ENCODE measurements at places on chromosomes 5 and 9.

GRCh38 chr9:134624137-134624591 lies 17.4 kb upstream of the COL5A1 start:
- DNase-seq = no peak

- DNase-seq = no peak
These were observed 356.2 kb downstream of the NPR3 start for GRCh38 chr5:33067291-33067690.

- no peak for DNase-seq
These were observed 45.9 kb downstream of the KCNN2 start for GRCh38 chr5:114407783-114408182.

DNA sequence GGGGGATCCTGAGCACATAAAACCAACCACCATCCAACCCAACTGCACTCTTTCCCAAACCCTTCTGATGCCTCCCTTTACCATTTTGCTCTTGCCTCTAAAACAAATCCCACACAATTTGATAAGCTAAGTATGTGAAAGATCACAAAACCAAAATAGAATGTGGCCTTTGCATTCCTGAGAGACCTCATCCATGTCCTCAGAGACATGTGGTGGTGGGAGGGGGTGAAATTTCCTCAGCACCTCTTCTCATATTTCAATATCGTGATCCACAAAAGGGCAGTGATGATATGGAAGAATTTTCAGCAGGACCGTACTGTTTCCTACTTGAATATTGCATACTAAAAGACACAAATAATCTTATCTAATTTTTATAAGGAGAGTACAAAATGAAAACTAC lies 423.3 kb downstream of the TLE1 start:
- no peak for DNase-seq

- DNase-seq = no peak
These were observed 288.0 kb downstream of the TRIM32 start for GRCh38 chr9:116975126-116975525.

DNA sequence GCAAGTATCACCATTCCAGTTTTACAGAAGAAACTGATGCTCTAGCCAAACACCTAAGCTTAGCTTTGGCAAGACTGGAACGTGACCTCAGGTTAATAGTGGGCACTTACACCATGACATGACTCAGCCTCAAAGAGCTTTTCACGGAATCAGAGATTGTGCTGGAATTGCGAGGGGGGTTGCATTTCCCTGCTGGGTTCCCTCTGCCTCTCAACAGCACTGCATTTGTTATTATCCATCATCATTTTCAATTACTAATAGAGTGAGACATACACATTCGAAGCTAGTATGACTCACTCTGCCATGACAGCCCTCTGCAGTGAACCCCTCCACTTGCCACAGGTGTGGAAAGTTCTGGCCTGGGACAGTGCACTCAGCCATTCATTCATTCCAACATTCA lies 8.0 kb downstream of the SPOCK1 start:
- DNase-seq = no peak

- DNase-seq = no peak
These were observed 668.8 kb upstream of the RGMB start for GRCh38 chr5:98104454-98105188.

GRCh38 chr9:111161015-111161415 lies 122.7 kb upstream of the LPAR1 start:
- DNase-seq = peak; percentile 36

- DNase-seq = no peak
These were observed 18.3 kb downstream of the RANBP17 start for GRCh38 chr5:170880084-170880483.

DNA sequence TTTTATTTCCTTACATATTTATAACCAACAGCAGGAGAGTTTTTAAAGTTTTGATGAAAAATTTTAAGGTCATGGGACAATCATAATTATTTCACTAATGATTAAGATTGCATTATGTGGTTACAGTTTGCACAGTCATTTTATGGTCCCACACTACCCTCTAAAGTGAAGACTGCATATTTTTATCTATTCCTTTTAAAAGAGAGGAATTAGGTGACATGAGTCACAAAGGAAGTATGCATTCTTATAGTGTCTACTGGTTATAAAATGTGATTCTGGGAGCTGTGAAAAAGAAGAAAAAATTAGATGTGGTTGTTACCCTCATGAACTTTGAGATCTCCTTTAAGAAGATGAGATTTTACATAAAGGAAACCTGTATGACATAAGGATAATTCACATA lies 87.9 kb upstream of the GRIA1 start:
- DNase-seq = peak; percentile 40

DNA sequence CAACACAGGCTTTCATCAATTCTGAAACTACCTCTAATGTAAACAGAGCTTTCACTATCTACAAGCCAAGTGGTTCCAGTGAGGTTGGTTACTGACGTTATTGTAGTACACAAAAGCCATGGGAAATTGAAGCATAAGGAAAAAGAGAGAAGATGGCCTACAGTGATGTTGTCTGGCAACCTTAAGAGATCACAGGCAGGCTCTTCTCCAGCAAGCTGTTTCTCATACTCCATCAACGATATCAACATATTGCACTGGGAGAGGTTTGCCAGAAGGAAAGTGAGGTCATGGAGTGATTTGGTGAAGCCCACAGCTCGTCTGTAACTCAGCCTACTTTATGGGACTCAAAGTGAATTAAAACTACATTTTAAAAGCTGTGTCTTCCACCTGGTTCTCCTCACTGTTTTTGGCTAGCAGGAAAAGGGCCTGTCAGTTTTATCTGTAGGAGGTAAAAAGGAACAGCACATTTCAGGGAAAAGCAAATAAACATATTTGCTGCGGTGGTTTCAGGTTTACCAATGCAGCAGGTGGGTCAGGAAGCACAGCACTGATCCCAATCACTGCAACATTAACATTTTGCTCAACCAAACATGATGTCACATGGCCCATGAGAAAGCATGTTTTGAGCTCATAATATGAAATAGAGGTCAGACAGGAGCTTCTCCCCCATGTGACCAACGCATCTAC lies 72.9 kb downstream of the ARSB start:
- no peak for DNase-seq

GRCh38 chr5:2750758-2751464 lies 566 bp downstream of the IRX2 start:
- no peak for DNase-seq

- DNase-seq = no peak
These were observed 52.3 kb downstream of the PSD2 start for GRCh38 chr5:139847790-139848507.

- no peak for DNase-seq
These were observed 270.5 kb downstream of the DMRT2 start for GRCh38 chr9:1320607-1321195.

DNA sequence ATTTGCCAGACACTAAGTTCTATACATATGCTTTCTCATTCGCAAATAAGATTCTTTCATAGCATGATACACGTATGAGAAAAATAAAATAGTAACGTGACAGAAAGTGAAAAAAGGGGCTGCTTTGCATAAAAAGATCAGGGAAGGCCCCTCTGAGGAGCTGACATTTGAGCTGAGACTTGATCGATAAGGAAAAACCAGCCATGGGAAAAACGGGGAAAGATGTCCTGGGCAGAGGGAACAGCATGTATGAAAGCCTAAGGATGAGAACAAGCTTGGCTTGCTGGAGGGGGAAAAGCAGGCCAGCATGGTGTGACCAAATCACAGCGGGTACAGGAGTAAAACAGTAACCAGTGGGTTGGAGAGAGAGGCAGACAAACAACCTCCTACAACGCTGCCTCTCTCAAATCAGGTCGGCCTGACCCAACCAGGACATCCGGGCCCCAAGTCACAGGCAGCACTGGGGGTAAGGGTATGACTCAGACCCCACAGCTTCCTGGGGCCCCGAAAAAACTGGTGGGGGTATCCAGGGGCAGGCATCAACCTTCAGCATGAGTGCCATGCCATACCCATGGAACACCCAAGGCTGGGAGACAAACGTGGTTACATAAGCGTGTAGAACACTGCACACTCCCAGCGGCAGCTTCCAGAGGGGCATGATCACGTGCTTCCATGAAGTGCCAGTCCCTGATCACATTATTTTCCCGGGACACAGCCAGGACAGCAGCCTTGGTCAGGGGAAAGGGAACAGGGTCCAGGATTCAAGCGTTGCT lies 2.2 kb downstream of the TNIP1 start:
- no peak for DNase-seq

- no peak for DNase-seq
These were observed 48.3 kb upstream of the SMARCA2 start for GRCh38 chr9:1966725-1967366.

DNA sequence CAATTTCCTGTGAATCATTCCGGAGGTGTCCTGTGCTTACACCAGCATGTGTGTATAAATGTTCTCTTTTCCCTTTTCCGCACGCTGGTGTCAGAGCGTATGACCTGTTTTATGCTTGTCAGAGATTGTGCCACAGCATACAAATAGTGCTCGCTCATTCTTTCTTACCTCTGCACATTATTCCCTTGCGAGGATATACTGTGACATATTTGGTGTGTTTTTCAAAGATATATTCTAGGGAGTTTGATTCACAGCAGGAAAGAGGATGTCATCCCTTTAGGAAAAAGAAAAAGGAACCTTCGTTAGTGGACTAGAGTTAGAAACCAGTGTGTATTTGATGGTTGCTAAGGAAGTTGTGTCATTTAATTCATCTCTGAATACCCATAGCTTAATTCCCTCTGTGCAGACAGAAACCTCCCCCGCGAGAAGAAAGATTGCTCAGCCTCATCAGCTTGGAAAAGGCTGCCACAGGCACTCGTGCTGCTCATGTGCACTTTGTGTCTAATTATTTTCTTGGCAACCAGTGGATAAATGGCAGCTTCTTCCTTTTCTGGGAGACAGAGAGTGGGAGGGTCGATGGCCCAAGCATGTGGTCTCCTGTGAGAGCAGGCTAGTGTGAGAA lies 14.7 kb upstream of the CCIN start:
- no peak for DNase-seq

DNA sequence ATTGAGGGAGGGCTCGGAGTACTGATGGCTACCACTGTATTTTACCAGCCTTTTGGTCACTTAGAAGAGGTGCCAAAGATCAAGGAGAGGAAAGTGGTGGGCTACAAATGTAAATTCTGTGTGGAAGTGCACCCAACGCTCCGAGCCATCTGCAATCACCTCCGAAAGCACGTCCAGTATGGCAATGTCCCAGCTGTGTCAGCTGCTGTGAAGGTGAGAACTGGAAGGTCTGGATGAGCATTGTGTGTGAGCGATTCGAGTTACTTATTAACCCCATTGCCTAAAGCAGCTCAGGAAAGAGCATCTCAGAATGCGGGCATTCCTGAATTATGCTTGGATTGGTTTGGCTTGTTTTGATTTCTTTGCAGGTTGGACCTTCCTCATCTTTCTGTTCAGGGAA lies 67.5 kb downstream of the ZNF462 start:
- no peak for DNase-seq

GRCh38 chr5:101932599-101932998 lies 363.5 kb downstream of the SLCO4C1 start:
- no peak for DNase-seq

- no peak for DNase-seq
These were observed 4.7 kb downstream of the NTNG2 start for GRCh38 chr9:132166599-132166998.

DNA sequence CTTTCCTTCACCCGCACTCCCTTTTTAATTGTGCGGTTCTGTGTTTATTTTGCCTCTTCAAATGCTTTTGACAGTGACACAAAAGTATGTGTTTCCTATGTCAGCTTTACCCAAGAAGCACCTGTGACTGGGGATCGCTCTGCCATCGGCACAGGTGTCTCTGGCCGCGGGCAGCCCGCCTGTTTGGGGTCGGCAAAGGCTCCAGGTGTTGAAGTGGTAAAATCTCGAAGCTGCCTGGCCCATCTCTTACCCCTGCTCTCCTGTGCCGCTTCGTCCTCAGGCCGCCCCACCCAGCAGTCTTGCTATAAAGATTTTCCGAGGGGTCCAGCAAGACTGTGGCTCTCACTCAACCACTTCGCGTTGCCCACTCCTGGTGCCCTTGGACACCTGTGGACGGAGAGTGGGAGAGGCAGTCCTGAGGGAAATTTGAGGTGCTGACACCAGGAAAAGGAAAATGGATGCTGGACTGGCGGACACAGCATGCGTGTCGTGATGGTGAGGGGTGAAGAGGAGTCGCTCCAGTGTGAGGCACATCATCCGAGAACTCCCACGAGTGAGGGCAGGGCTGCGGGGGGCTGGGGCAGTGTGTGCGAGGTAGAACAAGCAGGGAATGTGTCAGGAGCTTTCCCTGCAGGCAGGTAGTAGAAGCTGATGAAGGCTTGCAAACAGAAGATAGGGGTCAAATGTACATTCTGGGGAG lies 29.1 kb upstream of the CEP72 start:
- DNase-seq = no peak

DNA sequence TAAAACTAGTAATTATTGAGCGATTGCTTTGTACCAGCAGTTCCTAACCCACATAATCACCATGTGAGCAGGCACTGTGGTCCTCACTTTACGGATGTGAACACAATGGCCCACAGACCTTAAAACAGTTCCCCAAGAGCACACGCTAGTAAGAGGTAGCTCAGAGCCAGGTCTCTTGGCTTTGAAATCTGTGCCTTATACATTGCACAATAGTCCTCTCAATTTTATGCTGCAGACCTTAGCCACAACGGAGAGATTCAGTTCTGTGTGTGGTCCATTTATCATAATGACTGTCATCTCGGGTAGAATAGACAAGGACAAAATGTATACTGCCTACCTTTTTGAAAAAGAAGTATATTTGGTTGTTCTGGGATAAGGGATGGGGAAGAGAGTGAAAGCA lies 289.0 kb upstream of the ANKRD55 start:
- no peak for DNase-seq

DNA sequence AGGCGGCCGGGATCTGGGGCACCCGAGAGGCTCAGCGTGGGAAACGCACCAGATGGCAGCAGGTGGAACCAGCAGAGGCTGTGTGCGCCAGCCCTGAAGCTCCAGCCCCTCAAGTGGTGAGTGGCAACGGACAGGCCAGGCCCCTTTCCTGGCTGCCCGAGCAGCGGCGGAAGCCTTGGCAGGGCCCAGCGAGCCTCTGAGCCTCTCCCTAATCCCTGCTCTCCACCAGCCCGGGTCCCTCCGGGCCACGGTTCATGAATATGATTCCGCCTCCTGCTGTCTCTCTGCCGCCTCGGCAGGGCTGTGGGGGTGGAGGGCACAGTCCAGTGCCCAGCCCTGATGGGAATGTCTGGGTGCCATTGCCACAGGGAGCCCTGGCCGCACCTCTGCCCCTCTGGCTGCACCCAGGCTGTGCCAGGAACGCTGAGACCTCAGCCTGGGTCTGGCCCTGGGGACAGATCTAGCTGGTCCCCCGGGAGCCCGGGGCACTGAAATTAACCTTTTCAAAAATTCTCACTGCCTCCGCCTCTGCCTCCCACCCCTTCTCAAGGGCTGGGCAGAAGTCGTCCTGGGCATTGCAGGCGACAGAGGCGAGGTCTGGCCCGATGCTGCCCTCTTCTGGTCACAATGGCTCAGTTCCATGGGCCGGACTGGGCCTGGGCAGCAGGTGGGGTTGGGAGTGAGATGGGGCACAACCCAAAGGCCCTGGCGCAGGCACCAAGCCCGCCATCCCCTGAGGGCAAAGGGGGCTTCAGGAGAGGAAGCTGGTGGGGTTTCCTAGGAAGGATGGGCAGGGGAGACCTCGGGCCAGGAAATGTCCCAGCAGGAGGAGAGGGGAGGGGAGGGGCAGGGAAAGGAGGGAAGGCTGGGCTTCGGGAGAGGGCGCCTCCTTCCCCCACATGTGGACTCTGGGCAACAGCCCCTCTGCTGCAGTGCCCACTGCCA lies 20.3 kb downstream of the CCDC187 start:
- DNase-seq = no peak

- no peak for DNase-seq
These were observed 25.3 kb downstream of the NTNG2 start for GRCh38 chr9:132187121-132187620.

Measured in AG04449 (cell line).